ENCODE measurements at places on chromosomes 6 and 20.

DNA sequence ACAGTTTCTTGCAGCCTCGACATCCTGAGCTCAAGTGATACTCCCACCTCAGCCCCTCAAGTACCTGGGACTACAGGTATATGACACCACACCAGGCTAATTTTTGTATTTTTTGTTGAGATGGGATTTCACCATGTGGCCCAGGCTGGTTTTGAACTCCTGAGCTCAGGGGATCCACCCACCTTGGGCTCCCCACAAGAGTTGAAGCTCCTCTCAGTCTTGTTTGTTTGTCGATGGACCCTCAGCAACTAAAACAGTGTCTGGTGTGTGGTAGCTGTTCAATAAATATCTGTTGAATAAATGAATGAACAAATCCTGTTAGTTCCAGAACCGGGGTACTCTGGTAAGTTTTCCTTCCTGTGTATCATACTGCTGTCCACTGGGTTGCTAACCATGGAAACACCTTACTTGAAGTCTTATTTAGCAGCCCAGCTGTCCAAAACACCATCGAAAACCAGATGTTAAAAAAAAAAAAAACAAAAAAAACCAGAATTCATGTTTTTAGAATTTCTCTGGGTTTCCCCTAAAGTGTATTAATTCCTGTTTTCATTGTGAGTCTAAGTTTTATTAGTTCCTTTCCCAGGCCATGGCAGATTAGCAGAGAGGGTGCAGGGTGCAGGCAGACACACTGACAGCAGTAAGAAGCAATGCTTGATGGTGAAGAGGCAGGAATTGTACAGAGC lies 7.8 kb upstream of the EZR start:
- DNase-seq, result no peak

DNA sequence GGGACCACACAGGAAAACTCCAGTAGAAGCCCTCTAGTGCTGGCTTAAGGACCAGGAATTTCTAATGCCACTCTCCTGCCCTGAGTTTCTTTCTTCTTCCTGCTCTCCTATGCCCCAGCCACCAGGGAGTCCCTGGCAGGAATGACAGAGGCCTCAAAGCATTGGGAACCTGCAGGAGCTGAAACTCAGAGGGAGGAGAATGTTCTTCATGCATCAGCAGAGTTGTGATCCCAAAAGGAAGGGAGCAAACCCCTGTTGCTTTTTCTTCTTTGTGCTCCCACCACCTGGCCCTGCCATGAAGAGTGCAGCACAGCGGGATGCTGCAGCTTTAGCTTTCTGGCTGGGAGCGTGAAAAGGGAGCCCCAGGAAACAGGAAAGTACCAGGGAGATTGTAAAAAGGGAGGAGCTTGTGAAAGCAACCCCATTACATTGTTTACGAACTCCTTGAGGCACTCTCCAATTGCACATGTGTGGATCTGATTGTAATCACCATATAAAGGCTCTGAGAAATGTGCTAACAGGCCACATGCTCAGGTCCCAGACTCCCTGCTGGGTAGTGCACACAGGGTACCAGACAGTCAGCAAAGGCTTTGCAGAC lies 34.7 kb upstream of the FKBP1A start:
- DNase-seq, result no peak

DNA sequence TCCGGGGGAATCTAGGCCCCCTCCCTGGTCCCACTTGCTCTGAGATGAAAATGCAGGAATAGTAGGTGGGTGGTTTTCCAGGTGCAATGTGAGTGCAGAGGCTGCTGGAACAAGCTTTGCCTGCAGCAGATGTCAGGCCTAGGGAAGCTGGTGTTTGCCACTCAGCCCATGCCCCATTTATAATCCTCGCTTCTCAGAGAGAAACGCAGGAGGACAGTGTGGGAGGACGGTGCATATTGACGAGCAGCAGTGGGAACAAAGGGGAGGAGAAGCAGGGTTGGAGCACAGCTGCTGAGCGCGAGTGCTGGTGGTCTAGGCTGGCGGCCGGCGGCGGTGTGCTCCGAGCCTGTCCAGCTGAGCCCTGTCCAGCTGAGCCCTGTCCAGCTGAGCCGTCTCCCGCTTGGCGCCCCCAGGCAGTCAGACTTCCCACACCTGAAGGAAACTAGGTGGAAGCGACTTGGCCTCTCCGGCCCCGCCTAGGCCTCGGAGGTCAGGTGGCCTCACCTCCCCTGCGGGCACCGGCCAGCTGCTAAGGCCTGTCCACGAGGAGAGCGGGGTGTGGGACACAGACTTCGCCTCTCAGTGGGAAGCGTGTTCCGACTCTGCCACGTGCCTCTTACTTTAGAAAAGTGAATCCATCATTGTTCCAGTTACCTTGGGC lies 49.7 kb upstream of the FRMD1 start:
- no peak for DNase-seq

- peak; percentile 28 for DNase-seq
Measured at GRCh38 chr6:163170294-163170883, 244.1 kb upstream of the QKI start.

DNA sequence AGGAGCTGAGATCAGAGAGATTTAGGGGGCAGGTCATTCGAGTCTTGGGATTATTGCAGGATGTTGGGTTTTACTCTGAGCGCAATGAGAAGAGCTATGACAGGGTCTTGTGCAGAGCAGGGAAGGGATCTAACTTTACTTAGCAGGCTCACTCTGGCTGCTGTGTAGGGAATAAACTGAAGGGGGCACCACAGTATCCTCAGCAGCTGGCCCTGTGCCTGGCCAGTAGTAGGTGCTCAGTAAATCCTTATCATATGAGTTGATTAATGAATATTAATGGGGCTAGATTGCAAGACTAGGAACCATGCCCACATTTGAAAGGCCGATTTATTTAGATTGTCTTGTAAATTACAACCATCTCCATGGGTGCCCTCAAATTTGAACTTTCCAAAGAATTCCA lies 4.6 kb upstream of the MDGA1 start:
- DNase-seq, result peak; percentile 47

All from AML-193 (cell line).